Calu3 (cell line): ENCODE measurements at places on chromosomes 2 and 18. TPM values are rescaled to one million over a fixed set of nuclear protein-coding genes. Genes with fewer than 3 reads are reported as not detected.

GRCh38 chr2:96143231-96143847, 1.9 kb downstream of the DUSP2 start:
- H3K36me3 ChIP-seq, result peaks cover 37% of the 10 kb centered on the region
- DNase-seq, result no peak
- H3K27ac ChIP-seq, result no peak overlapping the region
- H3K4me3 ChIP-seq, result peak overlapping the region; percentile 81
- no peaks in the 10 kb centered on the region for H3K27me3 ChIP-seq

Gene CAPG
- total RNA-seq, result 230 and 238 TPM in 2 replicates

- no peaks in the 10 kb centered on the region for H3K36me3 ChIP-seq
- H3K27me3 ChIP-seq, result no peaks in the 10 kb centered on the region
- no peak overlapping the region for H3K4me3 ChIP-seq
- DNase-seq, result no peak
Measured at GRCh38 chr18:65372904-65373303, 377.9 kb upstream of the CDH7 start.

Gene PMAIP1
- 56.1 and 75.4 TPM in 2 replicates for total RNA-seq

Gene MATN3
- 2.3 and 3.4 TPM in 2 replicates for total RNA-seq

GRCh38 chr2:148930046-148930775, 55.2 kb downstream of the KIF5C start:
- no peaks in the 10 kb centered on the region for H3K27me3 ChIP-seq
- no peak overlapping the region for H3K27ac ChIP-seq
- DNase-seq, result no peak
- H3K4me3 ChIP-seq, result no peak overlapping the region

- no peaks in the 10 kb centered on the region for H3K27me3 ChIP-seq
- peak; percentile 48 for DNase-seq
- peaks cover 5% of the 10 kb centered on the region for H3K36me3 ChIP-seq
- no peak overlapping the region for H3K4me3 ChIP-seq
Measured at GRCh38 chr18:48990481-48991318, 39.9 kb upstream of the SMAD7 start.

Gene RPIA
- 23.3 and 23.8 TPM in 2 replicates for total RNA-seq

Gene CDH20
- not detected in 2 replicates for total RNA-seq

DNA sequence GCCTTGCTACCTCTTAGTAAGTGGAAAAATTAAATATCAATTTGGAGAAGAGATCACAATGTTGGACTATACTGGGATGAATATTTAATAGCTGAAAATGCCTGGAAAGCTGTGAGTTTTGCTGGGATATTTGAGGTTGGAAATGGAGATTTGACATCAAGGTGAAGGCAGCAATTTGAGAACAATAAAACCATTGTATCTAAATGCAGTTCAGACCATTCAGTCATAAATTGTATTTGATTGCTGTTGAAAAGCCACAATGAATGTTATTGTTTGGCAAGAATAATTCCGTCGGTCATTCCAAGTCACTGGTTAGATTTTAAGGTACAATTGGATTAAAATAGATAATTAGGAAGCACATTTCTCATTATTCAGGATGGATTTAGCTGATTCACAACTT, 325.6 kb downstream of the HRH4 start:
- no peak overlapping the region for H3K27ac ChIP-seq
- peaks cover 12% of the 10 kb centered on the region for H3K4me1 ChIP-seq
- H3K36me3 ChIP-seq, result no peaks in the 10 kb centered on the region
- H3K27me3 ChIP-seq, result no peaks in the 10 kb centered on the region

DNA sequence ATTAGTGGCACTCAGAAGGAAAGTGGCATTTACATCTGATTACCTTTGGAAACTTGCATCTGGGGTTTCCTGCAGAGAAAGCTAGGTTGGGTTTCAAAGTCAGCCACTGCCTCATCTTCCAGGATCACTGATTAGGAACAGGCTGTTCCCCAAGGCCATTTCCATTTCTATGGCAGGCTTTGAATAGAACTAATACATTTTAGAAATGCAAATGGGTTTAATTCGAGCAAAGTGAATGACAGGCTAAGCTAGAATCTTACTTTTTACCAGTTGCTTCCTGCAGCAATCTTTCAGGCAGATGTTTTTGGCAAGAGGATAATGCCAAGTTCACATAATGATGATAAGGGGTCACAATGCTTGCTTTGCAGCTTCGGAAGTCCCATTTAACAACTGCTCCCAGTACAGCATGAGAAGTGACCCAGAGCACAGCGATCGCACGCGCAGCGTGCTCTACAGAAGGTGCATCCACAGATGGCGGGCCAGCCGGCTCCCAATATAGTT, 336.7 kb downstream of the LPIN1 start:
- no peak overlapping the region for H3K27ac ChIP-seq
- DNase-seq, result no peak
- no peak overlapping the region for H3K4me3 ChIP-seq
- no peaks in the 10 kb centered on the region for H3K4me1 ChIP-seq
- peaks cover 10% of the 10 kb centered on the region for H3K27me3 ChIP-seq

DNA sequence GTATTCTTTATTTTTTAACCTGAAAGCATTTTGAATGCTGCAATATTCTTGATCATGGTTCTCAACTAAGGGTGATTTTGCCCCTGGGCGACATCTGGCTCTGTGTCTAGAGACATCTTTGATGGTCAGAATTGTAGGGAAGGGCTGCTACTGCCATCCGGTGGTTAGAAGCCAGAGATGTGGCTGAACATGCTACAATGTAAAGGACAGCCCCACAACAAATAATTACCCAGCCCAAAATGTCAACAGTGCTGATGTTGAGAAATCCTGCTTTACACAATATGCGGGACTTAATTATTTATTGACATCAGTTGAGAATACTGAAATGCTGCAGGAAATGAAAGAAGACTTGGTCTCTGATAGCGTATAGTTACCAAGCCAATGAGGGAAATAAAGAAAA, 37.5 kb upstream of the SERPINB2 start:
- no peak overlapping the region for H3K4me3 ChIP-seq
- H3K27me3 ChIP-seq, result no peaks in the 10 kb centered on the region
- peak; percentile 65 for DNase-seq
- no peak overlapping the region for H3K27ac ChIP-seq
- peaks cover 9% of the 10 kb centered on the region for H3K4me1 ChIP-seq

DNA sequence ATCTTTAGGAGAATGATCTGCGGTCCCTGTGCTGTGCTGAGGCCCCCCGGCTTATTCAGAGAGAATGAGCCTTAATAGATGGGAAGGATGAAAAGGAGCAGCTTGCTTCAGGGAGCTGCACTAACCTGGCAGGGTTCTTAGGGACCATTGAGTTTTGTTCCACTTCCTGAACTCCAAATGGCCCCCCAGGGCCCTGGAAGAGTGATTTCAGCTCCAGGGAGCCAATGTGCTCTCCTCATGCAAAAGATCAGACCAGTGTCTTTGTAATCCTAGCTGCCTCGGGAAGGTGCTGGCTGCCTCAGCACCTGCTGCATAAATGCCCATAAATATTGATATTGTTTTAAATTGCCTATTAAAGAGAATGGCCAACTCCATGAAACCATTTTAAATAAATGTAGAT, 210.2 kb downstream of the NCK2 start:
- no peaks in the 10 kb centered on the region for H3K27me3 ChIP-seq
- no peak overlapping the region for H3K27ac ChIP-seq
- H3K36me3 ChIP-seq, result no peaks in the 10 kb centered on the region
- H3K4me3 ChIP-seq, result no peak overlapping the region

DNA sequence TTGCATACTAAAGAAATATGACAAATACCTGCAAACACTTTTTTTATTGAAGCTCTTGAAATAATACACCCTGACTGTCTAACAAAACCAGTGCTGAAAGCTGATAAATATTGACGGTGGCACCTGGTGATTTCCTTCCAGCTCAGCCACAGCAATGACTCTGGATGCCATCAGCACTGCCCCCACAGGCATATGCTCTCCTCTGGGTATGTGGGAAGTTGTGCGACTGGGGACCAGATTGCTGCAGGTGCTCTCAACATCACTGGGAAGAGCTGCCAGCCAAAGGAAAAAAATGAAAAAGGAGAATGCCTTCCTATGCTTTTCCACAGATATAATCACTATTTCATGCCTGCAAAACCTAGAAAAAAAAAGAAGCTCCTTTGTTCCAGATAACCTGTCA, 141.5 kb downstream of the PIGN start:
- DNase-seq, result no peak
- H3K4me1 ChIP-seq, result no peaks in the 10 kb centered on the region
- H3K4me3 ChIP-seq, result no peak overlapping the region

Gene GBX2
- 2.2 and 2.4 TPM in 2 replicates for total RNA-seq

- H3K4me1 ChIP-seq, result peaks cover 10% of the 10 kb centered on the region
- no peak overlapping the region for H3K4me3 ChIP-seq
- no peaks in the 10 kb centered on the region for H3K36me3 ChIP-seq
- peaks cover 31% of the 10 kb centered on the region for H3K27me3 ChIP-seq
Measured at GRCh38 chr18:63264871-63265270, 54.7 kb downstream of the BCL2 start.

GRCh38 chr18:31247574-31248199, 70.3 kb upstream of the DSG1 start:
- DNase-seq, result no peak
- H3K27me3 ChIP-seq, result no peaks in the 10 kb centered on the region
- H3K36me3 ChIP-seq, result peaks cover 19% of the 10 kb centered on the region
- H3K4me3 ChIP-seq, result no peak overlapping the region

GRCh38 chr2:136384531-136385303, 266.8 kb upstream of the CXCR4 start:
- no peak overlapping the region for H3K4me3 ChIP-seq
- H3K27me3 ChIP-seq, result peaks cover 8% of the 10 kb centered on the region
- no peaks in the 10 kb centered on the region for H3K4me1 ChIP-seq
- H3K36me3 ChIP-seq, result no peaks in the 10 kb centered on the region
- H3K27ac ChIP-seq, result no peak overlapping the region
- DNase-seq, result peak; percentile 27

GRCh38 chr2:85011098-85011497, 40.1 kb downstream of the KCMF1 start:
- no peaks in the 10 kb centered on the region for H3K27me3 ChIP-seq
- no peak for DNase-seq
- H3K4me3 ChIP-seq, result no peak overlapping the region
- peaks cover 14% of the 10 kb centered on the region for H3K36me3 ChIP-seq
- peaks cover 46% of the 10 kb centered on the region for H3K4me1 ChIP-seq

GRCh38 chr18:48736321-48737260, 197.8 kb downstream of the CTIF start:
- peaks cover 10% of the 10 kb centered on the region for H3K4me1 ChIP-seq
- no peaks in the 10 kb centered on the region for H3K27me3 ChIP-seq
- H3K36me3 ChIP-seq, result no peaks in the 10 kb centered on the region
- no peak overlapping the region for H3K4me3 ChIP-seq
- H3K27ac ChIP-seq, result no peak overlapping the region

- H3K4me1 ChIP-seq, result no peaks in the 10 kb centered on the region
- H3K4me3 ChIP-seq, result no peak overlapping the region
- no peak overlapping the region for H3K27ac ChIP-seq
- H3K27me3 ChIP-seq, result no peaks in the 10 kb centered on the region
Measured at GRCh38 chr18:79129120-79129519, 59.9 kb downstream of the ATP9B start.

Gene ANKRD23
- 6.5 and 7.5 TPM in 2 replicates for total RNA-seq

Gene MAP3K19
- total RNA-seq, result not detected in 2 replicates

Gene TBR1
- 0.07 and 0.34 TPM in 2 replicates for total RNA-seq

- H3K4me3 ChIP-seq, result no peak overlapping the region
- H3K27ac ChIP-seq, result no peak overlapping the region
- H3K4me1 ChIP-seq, result peaks cover 9% of the 10 kb centered on the region
Measured at GRCh38 chr2:231113489-231113888, 11.4 kb downstream of the HTR2B start.

DNA sequence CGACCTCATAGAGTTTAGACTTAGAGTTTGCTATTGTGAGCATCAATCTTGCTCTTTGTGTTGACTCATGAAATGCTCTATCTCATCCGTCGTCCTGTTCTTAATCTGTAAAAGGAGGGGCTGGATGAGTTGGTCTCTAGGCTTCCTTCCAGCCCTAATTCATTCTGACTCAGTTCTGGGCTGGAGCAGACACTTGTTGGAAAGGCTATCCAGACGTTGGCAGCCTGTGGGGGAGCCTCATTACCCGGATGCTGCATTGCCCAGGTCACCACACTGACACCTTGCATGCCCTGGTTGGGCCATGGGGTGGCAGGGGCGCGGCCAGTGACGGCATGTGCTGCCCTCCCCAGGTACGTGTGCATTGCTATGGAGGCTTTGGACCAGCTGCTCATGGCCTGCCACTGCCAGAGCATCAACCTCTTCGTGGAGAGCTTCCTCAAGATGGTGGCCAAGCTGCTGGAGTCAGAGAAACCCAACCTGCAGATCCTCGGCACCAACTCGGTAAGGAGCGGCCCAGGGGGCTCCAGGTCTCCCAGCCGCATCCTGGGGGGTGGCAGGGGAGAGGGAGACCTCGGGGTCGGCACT, 61.5 kb downstream of the EFR3B start:
- no peak for DNase-seq
- peaks cover 40% of the 10 kb centered on the region for H3K27me3 ChIP-seq
- no peak overlapping the region for H3K4me3 ChIP-seq

GRCh38 chr18:13392899-13393298, 174.3 kb downstream of the LDLRAD4 start:
- no peak overlapping the region for H3K4me3 ChIP-seq
- DNase-seq, result no peak
- H3K27ac ChIP-seq, result no peak overlapping the region
- H3K27me3 ChIP-seq, result peaks cover 33% of the 10 kb centered on the region

DNA sequence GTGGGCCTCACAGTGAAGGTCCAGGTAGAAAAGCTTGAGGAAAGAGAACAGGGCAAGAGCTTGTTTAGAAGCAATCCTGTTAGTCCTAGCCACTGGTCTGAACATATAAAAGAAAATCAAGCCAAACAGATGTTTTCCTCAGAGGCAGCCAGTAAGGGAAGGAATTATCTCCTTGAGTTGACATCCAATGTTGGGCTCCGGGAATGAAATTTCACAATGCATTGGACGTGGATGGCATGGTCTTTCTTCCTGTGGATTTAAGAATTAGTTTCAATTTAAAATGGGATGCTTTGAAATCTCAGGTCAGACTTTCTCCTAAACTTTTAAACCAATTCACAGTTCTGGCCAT, 92.1 kb downstream of the ACKR3 start:
- no peaks in the 10 kb centered on the region for H3K36me3 ChIP-seq
- DNase-seq, result no peak
- H3K27me3 ChIP-seq, result peaks cover 85% of the 10 kb centered on the region
- no peak overlapping the region for H3K27ac ChIP-seq
- no peak overlapping the region for H3K4me3 ChIP-seq
- peaks cover 7% of the 10 kb centered on the region for H3K4me1 ChIP-seq

DNA sequence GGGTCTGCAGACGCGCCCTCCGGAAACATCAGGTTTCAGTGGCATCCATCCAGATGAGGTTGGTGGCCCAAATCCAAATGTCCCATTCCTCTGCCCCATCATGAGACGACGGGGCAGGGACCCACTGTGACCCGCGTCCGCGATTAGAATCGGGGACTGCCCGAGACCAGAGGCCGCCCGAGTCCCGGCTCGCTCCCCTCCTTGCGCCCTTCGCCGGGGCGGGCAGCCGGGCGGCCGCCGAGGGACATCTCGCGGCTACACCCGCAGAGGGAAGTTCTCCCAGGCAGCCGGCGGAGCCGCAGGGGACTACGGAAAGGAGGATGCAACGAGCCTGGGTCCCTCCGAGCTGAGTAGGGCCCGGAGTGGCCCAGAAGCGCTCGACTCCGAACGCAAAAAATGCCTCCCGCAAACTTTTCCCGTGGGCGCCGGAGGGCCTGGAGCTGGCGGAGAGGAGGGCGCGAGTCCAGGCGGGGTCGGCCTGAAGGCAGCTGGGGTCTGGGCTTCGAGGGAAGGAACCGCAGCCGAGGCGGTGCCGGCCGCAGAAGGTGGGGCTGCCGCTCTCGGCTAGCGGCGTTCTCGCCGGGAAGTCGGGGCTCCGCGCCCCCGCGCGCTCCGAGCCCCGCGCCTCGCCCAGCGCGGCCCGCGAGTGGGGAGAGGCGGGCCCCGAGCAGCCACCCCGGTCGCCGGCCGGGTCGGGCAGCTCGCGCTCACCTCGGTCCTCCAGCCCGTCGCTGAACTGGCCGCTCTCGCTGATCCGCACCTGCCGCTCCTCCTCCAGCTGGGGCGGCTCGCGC, 580 bp downstream of the TMEM163 start:
- H3K27ac ChIP-seq, result no peak overlapping the region
- peak; percentile 31 for DNase-seq
- peaks cover 21% of the 10 kb centered on the region for H3K36me3 ChIP-seq

Gene ANKRD30BL
- total RNA-seq, result not detected in 2 replicates

Gene RAB6C
- total RNA-seq, result not detected in 2 replicates

Gene GALNT3
- total RNA-seq, result 75.0 and 79.8 TPM in 2 replicates
